ENCODE measurements at places on chromosomes 3 and 15.

- peak; percentile 12 for DNase-seq
Measured at GRCh38 chr15:71448688-71449114, 333.4 kb downstream of the THSD4 start.

DNA sequence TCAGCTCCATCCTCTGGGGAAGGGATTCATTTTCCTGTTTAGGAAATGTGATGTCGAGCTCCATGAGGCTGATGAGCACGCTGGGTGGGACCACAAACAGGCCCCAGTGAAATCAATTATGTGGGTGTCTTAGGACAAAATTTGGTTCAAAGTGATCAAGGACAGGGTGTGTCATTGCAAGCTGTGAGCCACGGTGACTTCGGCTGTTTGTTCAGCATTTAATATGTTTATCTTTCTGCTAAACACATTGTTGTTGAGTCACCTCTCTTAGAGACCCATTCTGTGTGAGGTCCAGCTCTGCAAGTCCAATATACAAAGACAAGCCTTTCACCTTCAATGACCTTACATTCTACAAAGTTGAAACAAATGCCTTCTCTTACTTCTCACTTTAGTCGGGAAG is 41.3 kb downstream of the SSR3 start:
- DNase-seq = no peak

DNA sequence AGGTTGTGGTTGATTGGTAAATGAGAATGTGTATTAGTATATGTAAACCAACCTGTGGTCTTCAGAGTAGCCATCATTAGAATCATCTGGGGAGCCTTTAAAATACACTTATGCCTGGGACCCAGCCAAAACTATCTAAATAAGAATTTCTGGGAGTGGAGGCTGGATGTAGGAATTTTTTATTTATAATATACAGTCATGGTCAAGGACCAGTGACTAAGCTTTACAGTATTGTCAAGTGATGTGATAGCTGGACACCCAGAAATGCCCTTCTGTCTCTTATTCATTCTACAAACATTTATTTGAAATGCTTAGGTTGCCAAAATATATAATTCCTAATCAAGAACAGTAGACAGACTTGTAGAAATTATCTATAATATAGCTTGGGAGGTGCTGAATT is 132.2 kb downstream of the MBNL1 start:
- DNase-seq = no peak

- DNase-seq = peak; percentile 36
Measured at GRCh38 chr15:73965758-73966113, 26.4 kb downstream of the STOML1 start.

DNA sequence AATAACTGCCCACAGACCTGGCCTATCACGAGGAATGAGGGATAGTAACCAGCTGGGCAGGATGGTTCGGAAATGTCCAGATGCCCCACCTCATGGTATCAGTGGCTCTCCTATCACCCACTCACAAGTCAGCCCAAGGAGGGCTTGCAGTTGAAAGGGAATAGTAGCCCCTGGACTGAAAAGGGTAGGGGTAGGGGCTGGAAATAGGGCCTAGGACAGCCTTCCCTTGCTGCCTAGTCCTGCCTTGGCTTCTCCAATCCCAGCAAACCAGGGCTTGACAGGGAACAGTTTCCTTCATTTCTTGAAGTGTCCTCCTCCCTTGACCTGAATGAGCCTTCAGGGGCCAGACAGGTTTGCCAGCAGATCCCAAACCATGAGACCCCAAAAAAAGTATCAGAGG is 1.2 kb upstream of the CACNA2D2 start:
- DNase-seq = no peak

GRCh38 chr3:13263770-13264467 is 156.2 kb downstream of the NUP210 start:
- no peak for DNase-seq

- no peak for DNase-seq
Measured at GRCh38 chr15:70217226-70218160, 119.8 kb upstream of the TLE3 start.

DNA sequence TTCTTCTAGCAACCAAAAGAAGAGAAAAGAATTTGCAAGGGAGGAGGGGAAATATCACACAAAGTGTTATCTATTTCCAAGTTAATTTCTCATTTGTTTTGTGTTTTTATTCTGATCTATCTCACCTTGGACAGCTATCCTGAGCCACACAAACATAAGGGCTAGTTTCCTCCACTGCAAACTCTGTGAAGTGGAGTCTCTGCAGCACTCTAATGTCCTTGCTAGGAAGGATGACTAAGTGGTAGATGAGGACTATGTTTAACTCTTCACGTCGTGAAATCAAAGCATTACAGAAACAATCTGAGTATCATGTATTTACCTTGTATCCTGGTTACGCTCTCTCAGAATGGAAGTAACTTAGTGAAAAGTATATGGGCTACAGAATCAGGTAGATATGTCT is 33.9 kb upstream of the CHRM5 start:
- DNase-seq = no peak

DNA sequence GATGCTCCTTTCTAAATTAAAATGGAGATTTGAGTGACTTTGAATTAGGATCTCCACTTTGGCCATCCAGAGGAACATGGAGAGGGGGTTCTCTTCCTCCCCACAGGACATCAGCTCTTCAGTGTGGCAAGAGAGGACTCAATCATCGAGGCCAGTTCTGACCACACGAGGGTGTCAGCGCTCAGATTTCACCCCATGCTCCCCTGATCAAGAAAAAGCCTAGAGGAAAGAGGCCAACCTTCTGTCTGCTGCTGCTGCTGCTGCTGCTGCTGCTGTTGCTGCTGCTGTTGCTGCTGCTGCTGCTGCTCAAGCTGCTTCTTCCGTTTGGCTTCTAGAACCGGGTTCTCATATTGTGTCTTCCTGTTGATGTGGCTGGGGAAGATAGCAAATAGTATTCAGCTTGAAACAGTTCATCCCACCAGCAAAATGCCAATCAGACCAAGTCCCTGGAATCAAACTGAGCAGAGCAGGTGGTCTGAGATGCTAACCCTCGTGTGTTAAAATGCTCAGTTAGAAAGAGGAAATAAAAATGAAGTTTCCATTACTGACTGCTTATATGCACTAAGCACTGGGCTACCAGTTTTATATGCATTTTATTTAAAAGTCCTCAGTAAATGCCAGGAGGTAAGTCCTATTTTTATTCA is 599.0 kb downstream of the MAGI1 start:
- DNase-seq = no peak

DNA sequence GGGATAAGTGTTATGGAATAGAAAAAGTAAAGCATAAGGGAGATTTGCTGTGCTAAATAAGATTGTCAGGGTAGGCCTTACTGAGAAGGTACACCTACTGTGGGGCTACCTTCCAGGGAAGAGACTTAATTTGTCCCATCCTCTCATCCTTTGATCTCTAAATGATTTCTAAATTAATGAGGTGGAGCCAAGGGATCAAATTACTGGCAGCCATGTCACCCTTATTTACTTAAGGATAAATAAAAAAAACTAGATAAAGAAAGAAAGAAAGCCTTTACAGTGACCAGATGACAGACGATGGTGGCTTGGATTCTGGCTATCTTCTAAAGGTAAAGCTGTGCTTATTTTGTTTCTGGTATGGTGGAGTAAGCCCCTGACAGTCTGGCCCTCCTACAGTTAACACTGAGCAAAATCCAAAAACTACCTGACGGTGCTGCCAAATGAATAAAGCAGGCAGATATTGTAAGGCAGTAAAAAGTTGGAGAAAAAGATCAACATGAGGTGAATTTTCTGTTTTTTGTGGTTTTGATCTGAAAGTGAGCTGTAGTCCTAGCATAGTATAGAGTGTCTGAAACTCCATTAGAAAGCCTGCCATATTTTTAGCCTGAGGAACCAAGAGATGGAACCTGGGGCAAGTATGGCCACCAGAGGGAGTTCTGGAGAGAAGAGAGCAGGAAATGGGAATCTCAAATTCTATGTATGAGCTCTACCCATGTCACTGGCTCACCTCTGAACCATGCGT is 285.1 kb upstream of the MANF start:
- peak; percentile 8 for DNase-seq

DNA sequence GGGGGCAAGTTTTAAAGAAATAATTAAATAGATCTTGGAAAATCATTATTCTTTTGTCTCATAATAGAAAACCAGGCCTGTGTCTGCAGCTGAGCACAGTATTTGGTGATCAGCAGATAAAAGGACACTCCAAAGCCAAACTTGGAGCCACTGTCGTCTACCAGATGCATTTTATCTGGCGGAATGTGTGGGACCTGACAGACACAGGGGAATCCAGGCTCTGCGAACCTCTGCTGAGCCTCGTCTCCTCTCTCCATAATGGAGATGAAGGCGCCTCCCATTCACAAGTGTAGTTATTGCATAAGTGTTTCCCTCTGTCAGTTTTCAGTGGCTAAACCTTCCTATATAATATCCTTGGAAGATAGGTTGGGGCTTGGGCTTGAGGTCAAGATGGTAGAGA is 42.1 kb downstream of the EEFSEC start:
- no peak for DNase-seq
